ENCODE measurements at places on chromosomes 11 and 22. TPM values are rescaled to one million over a fixed set of nuclear protein-coding genes. Genes with fewer than 3 reads are reported as not detected.

GRCh38 chr11:115344846-115345245, 159.4 kb downstream of the CADM1 start:
- DNase-seq = no peak
- H3K4me3 ChIP-seq = no peak overlapping the region
- H3K36me3 ChIP-seq = no peaks in the 10 kb centered on the region
- H3K27ac ChIP-seq = no peak overlapping the region

FAM180B gene
- not detected for total RNA-seq

DNA sequence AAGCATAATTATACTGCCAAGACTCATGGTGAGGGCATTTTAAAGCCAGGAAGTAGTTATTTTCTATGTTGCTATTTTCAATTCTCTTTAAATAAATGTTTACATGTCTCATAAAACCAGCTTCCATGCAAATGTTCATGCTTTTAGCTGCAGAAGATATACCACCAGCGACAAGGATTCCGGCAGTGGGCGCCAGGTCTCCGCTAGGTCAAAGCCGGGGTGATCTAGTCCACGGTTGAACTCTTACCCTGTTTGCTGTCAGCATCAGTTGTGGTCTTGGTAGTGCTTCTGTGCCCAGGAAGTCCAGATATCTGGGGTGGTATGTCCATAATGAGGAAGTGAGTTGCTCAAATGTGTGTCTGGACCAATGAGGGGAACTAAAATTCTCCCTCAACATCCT, 265.7 kb downstream of the BRD1 start:
- no peaks in the 10 kb centered on the region for H3K27me3 ChIP-seq
- H3K27ac ChIP-seq = no peak overlapping the region
- no peak for DNase-seq
- H3K4me3 ChIP-seq = no peak overlapping the region

CRKL gene
- total RNA-seq = 66.0 TPM
